ENCODE measurements at places on chromosomes 7 and 10.

- no peak for DNase-seq
Observed at GRCh38 chr10:72107325-72108003, 19.1 kb upstream of the SPOCK2 start.

DNA sequence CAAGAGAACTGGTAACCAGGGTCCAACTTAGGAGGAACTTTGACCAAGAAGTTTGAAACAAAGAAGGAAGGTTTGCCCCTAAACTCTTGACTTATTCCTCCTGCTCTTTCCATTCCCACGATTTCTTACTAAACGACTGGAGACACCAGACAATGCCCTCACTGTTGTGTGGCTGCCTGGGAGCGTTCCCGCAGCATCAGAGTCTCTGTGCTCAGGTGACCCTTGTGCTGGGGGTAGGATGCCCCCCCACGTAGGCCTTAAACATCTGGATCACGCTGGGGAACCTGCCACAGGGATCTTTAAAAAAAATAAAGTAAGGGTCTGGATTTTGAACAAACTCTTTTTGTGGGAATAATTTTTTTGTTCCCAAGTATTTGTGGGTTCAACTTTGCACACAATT is 30.1 kb upstream of the CTBP2 start:
- DNase-seq = no peak

- DNase-seq = no peak
Observed at GRCh38 chr7:37690206-37690605, 6.6 kb downstream of the GPR141 start.

- DNase-seq = no peak
Observed at GRCh38 chr10:76024460-76025123, 593.2 kb downstream of the LRMDA start.

- DNase-seq = no peak
Observed at GRCh38 chr10:122532601-122533296, 27.8 kb upstream of the DMBT1 start.

- no peak for DNase-seq
Observed at GRCh38 chr10:120477743-120478141, 20.7 kb downstream of the PLPP4 start.

DNA sequence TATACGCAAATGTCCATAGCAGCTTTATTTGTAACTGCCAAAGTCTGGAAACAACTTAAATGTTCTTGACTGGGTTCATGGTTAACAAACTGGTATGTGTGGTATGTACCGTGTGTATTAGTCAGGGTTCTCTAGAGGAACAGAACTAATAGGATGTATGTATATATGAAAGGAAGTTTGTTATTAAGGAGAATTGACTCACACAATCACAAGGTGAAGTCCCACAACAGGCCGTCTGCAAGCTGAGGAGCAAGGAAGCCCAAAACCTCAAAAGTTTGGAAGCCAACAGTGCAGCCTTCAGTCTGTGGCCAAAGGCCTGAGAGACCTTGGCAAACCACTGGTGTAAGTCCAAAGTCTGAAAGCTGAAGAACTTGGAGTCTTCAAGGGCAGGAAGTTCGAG is 66.8 kb downstream of the TMEM168 start:
- no peak for DNase-seq

- no peak for DNase-seq
Observed at GRCh38 chr7:103810112-103810744, 179.2 kb downstream of the RELN start.

- no peak for DNase-seq
Observed at GRCh38 chr7:2015251-2015871, 217.4 kb downstream of the MAD1L1 start.

DNA sequence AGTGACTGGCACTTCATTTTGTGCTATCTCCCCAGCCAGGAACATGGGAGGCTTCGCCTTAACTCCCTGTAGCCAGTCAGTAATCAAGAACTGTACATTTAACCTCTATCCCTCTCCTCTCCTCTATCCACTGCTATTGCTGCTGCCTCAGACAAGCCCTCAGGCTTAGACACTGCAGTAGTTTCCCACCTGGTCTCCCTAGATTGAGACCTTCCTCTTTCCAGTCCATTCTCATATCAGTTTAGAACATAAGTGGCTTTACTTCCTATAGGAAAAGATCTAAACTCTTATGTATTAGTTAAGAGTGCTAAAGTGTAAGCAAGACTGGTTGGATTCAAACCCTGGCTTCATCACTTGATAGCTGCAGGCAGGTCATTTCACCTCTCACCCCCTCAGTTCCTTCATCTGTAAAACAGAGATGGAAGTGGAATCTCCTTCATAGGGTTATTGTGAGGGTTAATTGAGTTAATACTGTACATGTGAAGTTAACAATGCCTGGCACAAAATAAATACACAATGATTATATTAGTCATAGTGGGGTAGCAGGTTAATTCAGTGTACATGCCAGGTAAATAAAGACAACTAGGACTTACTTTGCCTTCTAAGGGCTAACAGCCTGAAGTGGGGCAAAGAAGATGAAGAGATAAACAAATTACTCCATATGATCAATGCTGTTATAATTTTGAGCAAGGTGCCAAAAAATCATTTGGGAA is 76.1 kb downstream of the ZNF277 start:
- no peak for DNase-seq

- no peak for DNase-seq
Observed at GRCh38 chr10:58414270-58415041, 29.2 kb downstream of the TFAM start.

All from NCI-H524 treated with DMSO at 0.1 percent for 48 hours (cell line).